ENCODE measurements at places on chromosomes 5 and 9. TPM values are rescaled to one million over a fixed set of nuclear protein-coding genes. Genes with fewer than 3 reads are reported as not detected.

Gene BRINP1
- 9.0 TPM for total RNA-seq

Gene SMIM33
- total RNA-seq: not detected

Gene LCP2
- not detected for total RNA-seq

Gene GPX3
- total RNA-seq: 3.0 TPM

Gene DBH
- not detected for total RNA-seq

Gene PTGES
- 12.6 TPM for total RNA-seq

DNA sequence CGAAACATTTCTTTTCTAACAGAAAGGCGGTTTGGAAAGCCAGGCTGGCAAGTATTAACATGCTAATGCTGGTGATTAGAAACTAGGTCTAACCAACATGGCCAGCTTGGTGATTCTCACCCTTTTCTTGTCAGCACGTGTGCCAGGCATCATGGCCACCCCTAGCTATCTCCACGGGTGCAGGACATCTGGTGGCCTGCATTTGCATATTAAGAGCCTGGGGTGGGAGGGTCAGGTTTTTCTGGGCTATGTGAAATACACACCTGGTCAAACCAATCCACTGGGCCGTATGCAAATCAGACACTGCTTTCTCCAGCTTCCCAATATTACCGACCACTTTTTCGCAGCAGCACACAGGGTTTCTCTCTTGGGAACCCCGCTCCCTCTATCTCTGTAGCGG, 612.1 kb downstream of the PTPRD start:
- H3K4me3 ChIP-seq: no peak overlapping the region
- no peaks in the 10 kb centered on the region for H3K4me1 ChIP-seq
- H3K27me3 ChIP-seq: no peaks in the 10 kb centered on the region
- DNase-seq: no peak
- no peaks in the 10 kb centered on the region for H3K36me3 ChIP-seq
- no peak overlapping the region for H3K27ac ChIP-seq

DNA sequence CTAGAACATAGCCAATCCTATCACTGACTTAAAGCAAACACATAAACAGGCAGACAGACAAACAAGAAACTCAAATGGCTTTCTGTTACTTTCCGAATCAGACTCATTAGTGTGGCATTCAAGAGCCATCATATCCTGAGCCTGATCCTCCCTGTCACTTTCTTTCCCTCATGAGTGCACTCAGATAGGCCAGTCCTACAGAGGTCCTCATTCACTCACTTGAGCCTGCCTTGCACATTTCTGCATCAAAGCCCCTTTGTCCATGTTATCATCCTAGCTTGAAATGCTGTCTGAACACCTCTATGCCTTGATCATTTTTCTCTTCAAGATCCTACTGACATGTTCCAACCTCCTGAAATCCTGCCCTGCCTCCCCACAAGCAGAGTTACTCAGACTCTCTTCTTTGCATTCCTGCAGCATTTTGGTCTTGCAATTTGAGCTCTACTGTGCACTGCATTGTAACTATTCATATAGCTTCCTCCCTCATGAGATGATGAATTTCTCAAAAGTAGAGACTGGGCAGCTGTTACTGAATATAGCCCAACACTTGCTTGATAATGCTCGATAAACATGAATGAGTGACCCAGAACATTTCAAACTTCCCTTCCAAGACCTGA, 126.9 kb downstream of the PALM2AKAP2 start:
- H3K36me3 ChIP-seq: no peaks in the 10 kb centered on the region
- no peak overlapping the region for H3K4me3 ChIP-seq
- H3K27ac ChIP-seq: no peak overlapping the region
- H3K27me3 ChIP-seq: no peaks in the 10 kb centered on the region
- DNase-seq: peak; percentile 63

- DNase-seq: peak; percentile 63
- H3K27ac ChIP-seq: no peak overlapping the region
- H3K36me3 ChIP-seq: no peaks in the 10 kb centered on the region
- no peaks in the 10 kb centered on the region for H3K27me3 ChIP-seq
- no peak overlapping the region for H3K4me3 ChIP-seq
Measured at GRCh38 chr5:168908207-168908606, 329.0 kb upstream of the PANK3 start.

GRCh38 chr9:73011181-73011750, 58.4 kb upstream of the ALDH1A1 start:
- no peaks in the 10 kb centered on the region for H3K27me3 ChIP-seq
- H3K36me3 ChIP-seq: no peaks in the 10 kb centered on the region
- peaks cover 13% of the 10 kb centered on the region for H3K4me1 ChIP-seq
- peak overlapping the region; percentile 89 for H3K27ac ChIP-seq

DNA sequence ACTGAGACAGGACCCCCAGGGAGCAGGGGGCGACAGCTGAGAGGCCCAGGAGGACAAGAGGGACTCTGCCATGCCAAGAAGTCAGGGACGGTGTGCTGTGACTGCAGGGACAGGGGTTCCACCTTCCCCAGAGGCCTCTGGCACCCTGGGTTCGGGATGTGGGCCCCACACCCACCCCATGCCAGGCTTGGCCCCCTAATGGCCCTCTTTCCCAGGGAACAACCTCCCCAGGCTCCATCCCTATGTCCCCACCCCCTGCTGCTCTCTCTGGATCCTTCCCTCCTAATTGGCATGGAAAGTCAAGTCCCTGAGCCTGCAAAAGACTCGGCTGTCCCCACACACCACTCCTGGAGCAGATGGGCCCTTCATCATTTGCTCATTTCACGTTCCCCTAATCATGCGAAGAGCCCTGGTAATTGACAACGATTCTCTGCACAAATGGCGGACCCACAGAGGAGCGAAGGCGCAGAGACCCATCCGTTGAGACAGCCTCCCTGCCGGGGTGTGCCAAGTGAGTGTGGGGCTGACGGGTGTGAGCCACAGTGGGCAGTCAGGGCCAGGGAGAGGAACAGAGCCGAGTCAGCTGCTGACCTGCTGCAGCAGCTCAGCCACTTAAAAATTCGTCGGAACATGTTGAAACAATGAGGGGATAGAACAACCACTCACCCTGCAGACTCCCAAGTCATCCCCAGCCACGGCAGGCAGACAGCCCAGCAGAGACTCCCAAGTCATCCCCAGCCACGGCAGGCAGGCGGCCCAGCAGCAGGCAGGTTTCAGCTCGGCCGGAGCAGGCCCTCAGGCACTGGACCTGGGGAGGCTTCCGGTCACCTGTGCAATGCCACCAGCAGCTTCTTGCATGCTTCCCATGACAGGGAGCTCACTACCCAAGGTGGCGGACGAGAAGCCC, 109.0 kb downstream of the VAV2 start:
- no peak overlapping the region for H3K4me3 ChIP-seq
- peak; percentile 20 for DNase-seq
- no peaks in the 10 kb centered on the region for H3K27me3 ChIP-seq
- H3K27ac ChIP-seq: no peak overlapping the region
- H3K4me1 ChIP-seq: no peaks in the 10 kb centered on the region

- no peak for DNase-seq
- H3K4me3 ChIP-seq: no peak overlapping the region
- H3K4me1 ChIP-seq: no peaks in the 10 kb centered on the region
- no peaks in the 10 kb centered on the region for H3K36me3 ChIP-seq
Measured at GRCh38 chr5:2908086-2908485, 156.6 kb upstream of the IRX2 start.

DNA sequence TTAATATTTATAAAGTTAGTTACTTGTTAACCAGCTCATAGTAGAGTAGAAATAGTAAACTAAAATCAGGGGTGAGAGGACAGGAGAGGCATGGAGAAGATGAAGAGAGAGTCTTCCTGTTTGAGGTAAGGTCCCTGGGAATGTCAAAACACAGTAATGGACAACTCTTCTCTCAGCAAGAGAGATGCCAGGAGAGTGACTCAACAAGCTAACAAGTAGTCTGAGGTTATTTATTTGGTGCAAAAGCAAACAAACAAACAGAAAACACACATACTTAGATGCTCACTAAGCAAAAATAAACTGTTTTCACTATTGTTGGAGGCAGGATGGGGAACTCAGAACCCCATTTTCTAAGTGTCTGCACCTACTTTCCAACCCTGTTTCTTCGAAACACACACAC, 333.2 kb upstream of the RFX3 start:
- no peak overlapping the region for H3K27ac ChIP-seq
- no peaks in the 10 kb centered on the region for H3K27me3 ChIP-seq
- no peak overlapping the region for H3K4me3 ChIP-seq
- peaks cover 39% of the 10 kb centered on the region for H3K4me1 ChIP-seq
- peaks cover 7% of the 10 kb centered on the region for H3K36me3 ChIP-seq
- DNase-seq: peak; percentile 37

- no peaks in the 10 kb centered on the region for H3K36me3 ChIP-seq
- peak; percentile 32 for DNase-seq
- peaks cover 73% of the 10 kb centered on the region for H3K27me3 ChIP-seq
- H3K4me1 ChIP-seq: peaks cover 3% of the 10 kb centered on the region
- H3K27ac ChIP-seq: no peak overlapping the region
- peak overlapping the region; percentile 53 for H3K4me3 ChIP-seq
Measured at GRCh38 chr9:122228191-122228567, 578 bp downstream of the LHX6 start.

- DNase-seq: peak; percentile 78
- H3K4me3 ChIP-seq: no peak overlapping the region
- no peaks in the 10 kb centered on the region for H3K36me3 ChIP-seq
- H3K27me3 ChIP-seq: no peaks in the 10 kb centered on the region
Measured at GRCh38 chr5:169545762-169546161, 37.8 kb upstream of the SPDL1 start.

DNA sequence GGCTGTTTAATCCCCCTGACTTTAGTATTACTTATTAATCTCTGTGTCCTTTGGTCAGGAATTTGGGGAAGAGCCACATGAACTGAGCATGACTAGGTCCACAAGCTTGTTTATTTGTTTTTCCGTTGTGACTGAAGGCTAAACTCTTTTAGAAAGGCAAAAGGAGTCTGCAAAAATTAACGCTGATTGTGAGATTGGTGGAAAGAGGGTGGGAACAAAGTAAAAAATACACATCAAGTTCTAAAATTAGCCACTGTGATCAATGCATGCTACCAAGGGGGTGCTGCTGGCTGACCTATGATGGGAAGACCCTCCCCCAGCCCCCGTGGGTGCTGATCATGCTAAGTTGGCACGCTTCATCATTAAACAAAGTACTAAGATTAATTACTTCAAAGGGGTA, 356.8 kb downstream of the ADGRV1 start:
- H3K27ac ChIP-seq: no peak overlapping the region
- DNase-seq: no peak
- H3K27me3 ChIP-seq: peaks cover 16% of the 10 kb centered on the region
- H3K36me3 ChIP-seq: no peaks in the 10 kb centered on the region
- H3K4me1 ChIP-seq: no peaks in the 10 kb centered on the region

DNA sequence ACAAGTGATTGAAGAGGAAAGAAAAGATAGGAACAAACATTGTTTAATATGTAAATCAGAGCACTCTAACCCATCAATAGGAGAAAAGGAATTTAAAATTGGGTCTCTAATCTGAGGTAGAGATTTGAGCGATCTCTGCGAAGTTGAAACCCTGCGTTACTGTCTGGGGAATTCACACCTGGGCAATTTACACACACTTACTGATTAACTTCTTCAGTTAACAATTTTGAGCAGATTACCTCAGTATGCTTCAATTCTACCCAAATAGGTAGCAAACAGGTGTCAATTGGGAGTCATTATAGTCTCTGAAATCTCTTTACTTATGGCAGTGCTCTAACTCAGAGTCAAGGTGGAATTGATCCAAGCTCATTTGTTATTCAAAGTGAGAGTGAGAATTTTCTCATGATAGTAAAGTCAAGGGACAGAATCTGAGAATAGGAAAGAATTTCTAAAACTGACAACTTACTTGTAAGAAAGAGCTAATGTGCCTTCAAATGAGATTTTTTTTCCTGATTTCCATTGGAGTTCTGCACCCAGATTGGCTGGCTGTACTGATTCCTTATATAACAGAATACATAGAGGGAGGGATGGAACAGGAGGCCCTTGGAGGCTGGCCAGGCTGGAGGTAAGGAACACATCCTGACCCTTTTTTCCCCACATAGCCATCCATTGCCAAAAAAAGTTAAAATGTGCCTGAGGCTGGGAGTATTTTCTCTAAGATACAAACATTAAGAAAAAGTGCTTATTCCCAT, 27.1 kb upstream of the IFNA14 start:
- H3K27ac ChIP-seq: no peak overlapping the region
- H3K4me3 ChIP-seq: no peak overlapping the region
- DNase-seq: no peak
- no peaks in the 10 kb centered on the region for H3K4me1 ChIP-seq
- H3K36me3 ChIP-seq: no peaks in the 10 kb centered on the region

- no peak for DNase-seq
- no peaks in the 10 kb centered on the region for H3K36me3 ChIP-seq
- no peaks in the 10 kb centered on the region for H3K27me3 ChIP-seq
- no peaks in the 10 kb centered on the region for H3K4me1 ChIP-seq
- no peak overlapping the region for H3K4me3 ChIP-seq
Measured at GRCh38 chr5:149041242-149041641, 21.6 kb downstream of the SH3TC2 start.

GRCh38 chr9:87556039-87556438, 58.4 kb downstream of the DAPK1 start:
- no peak overlapping the region for H3K27ac ChIP-seq
- DNase-seq: no peak
- no peaks in the 10 kb centered on the region for H3K36me3 ChIP-seq

- H3K4me1 ChIP-seq: peaks cover 5% of the 10 kb centered on the region
- H3K27ac ChIP-seq: no peak overlapping the region
- H3K36me3 ChIP-seq: no peaks in the 10 kb centered on the region
- H3K4me3 ChIP-seq: peak overlapping the region; percentile 32
- peak; percentile 42 for DNase-seq
Measured at GRCh38 chr5:172603251-172603806, 37.7 kb upstream of the NEURL1B start.

GRCh38 chr5:166639151-166639550, 1652.3 kb upstream of the WWC1 start:
- H3K4me3 ChIP-seq: no peak overlapping the region
- H3K36me3 ChIP-seq: no peaks in the 10 kb centered on the region
- H3K27me3 ChIP-seq: no peaks in the 10 kb centered on the region
- no peak overlapping the region for H3K27ac ChIP-seq
- DNase-seq: no peak

DNA sequence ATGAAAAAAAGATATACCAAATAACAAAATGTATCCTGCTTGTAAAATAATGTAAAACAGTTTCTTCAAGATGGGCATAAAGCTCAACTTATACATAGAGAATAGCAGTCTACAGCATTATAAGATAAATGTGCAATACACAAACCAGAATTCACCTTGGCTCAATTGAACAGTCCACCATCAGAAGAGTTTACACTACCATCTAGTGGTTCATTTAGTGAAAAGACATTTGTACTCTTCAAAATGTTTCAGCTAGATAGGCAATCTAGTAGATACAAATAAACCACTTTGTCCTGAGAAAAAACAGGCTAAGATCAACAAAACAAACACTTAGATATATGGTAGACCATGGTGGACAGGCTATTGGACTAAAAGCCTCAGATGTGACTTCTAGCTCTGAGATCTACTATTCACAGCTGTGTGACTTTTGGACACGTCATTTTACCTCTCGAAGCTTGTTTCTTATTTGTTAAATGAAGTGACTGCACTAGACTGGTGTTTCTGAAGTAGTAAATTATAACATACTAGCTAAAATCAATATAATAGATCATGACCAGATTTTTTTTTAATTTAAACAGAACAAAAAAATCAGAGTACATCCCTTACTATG, 22.1 kb upstream of the TPD52L3 start:
- H3K27me3 ChIP-seq: no peaks in the 10 kb centered on the region
- H3K4me1 ChIP-seq: 0 out of 2 replicates have a peak, but pooled peaks cover 6% of the 10 kb centered on the region
- no peak overlapping the region for H3K4me3 ChIP-seq
- H3K27ac ChIP-seq: no peak overlapping the region

GRCh38 chr9:12777121-12778022, 2.6 kb downstream of the LURAP1L start:
- peak; percentile 57 for DNase-seq
- H3K27me3 ChIP-seq: no peaks in the 10 kb centered on the region
